ENCODE measurements at places on chromosomes 16 and 17.

DNA sequence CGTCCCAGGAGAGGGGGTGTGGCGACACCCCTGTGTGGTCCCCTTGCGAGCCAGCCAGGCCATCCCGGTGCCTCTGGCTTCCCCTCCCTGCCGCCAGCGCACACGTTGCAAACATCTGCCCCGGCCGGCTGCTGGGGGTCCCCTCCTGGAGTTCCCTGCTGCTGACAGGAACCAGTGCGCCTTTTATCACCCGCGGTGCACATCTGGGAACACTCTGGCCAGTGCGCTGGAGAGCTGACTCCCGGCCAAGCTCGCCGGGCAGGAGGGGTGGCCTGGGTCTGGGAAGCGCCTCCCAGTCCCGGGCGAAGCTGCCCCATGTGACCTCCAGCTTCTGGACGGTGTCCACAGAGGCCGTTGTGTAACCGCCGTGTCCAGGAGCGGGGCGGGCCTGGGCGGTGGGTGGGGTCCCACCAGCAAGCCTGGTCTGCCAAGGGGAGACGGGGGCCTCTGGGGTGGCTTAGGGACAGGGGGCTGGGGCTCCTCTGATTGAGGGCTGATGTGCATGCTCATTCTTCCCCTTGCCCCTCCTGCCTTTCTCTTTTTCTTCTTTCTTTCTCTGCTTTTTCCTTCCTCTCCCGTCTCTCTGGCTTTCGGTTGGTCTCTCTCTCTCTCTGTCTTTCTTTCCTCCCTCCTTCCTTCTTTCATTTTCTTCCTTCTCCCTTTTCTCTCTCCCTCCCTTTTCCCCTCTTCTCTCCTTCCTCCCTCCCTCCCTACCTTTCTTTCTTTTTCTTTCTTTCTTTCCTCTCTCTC is 25.2 kb upstream of the CIBAR2 start:
- DNase-seq, result peak; percentile 75

- no peak for DNase-seq
Observed at GRCh38 chr17:47757386-47757785, 24.4 kb downstream of the TBX21 start.

DNA sequence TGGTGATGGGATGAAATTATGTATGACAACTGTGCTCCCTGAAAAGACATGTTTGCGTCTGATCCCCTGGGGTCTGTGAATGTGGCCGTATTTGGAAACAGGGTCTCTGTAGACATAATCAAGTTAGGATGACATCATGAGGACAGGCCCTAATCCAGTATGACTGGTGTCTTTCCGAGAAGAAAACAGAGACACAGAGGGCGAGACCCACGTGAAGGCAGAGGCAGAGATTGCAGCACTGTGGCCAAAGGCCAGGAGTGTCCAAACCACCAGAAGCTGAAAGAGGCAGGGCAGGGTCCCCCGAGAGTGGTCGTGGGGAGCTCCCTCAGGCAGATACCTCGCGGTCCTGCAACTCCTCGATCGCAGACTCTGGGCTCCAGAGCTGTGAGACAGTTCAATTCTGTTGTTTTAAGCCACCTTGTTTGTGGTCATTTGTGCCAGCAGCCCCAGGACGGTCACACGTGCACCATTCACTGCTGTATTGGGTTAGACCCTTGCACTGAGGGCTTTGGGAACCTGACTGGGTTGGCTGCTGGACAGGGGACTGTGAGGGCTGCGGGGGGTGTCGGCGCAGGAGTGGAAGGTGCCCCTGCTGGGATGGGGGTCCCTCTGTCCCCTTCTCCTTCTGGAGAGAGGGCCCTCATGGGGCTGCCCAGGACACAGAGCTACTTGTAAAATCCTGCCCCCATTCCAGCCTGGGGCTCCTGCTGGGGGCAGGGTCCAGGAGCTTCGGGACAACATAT is 27.7 kb downstream of the METRNL start:
- DNase-seq, result peak; percentile 58

- DNase-seq, result no peak
Observed at GRCh38 chr16:802461-802860, 1.9 kb upstream of the GNG13 start.

- DNase-seq, result no peak
Observed at GRCh38 chr17:50440172-50440837, 14.3 kb downstream of the ACSF2 start.

- DNase-seq, result no peak
Observed at GRCh38 chr17:49723423-49723822, 15.7 kb upstream of the SLC35B1 start.

- DNase-seq, result no peak
Observed at GRCh38 chr17:3157218-3157617, 29.9 kb upstream of the OR1G1 start.

All from SK-N-DZ (cell line).